Activated T-cell treated with anti-CD3 and anti-CD28 coated beads, Interleukin-2, amount 50 U/mL, for 48 hours (primary cell): ENCODE measurements at places on chromosomes 1 and 21.

- DNase-seq = peak; percentile 82
Observed at GRCh38 chr1:211935448-211935970, 99.8 kb downstream of the INTS7 start.

DNA sequence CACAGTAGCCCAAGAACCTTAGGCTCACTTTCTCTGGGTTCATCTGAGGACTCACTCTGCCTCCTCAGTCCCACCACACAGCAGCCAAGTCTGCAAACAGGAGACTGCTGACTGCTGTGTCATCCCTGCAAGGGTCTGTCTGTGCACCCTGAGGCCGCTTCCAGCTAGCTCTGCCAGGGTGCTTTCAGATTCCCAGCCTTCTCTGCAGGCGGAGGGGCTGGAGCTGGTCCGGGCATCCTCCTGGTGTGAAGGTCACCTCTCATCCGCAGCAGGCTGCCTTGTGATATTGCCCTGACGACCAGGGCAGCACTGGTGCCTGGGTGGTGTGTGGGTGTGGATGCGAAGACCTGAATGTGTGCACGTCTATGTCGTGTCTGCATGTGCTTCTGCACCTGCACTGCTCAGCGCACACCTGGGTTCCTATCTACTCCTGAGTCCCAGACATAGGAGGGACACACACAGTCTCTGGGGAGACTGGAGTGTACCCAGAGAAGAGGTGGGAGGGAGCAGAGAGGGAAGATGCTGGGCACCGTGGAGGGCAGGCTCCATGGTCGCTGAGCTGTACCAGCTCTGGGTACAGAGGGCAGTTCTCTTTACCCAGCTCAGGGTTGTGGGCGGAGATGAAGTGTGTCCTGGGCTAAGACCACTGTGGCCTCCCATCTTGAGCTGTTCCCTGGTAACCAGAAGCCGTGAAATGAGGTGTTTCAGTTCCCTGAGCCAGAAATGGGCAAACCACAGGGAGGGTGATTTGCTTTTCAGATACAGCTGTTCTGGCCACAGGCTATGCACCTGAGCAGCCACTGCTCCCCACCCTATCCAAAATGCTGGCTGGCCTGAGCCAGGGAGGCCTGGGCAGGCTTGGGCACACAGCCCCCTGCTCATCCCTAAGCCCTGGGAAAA is 160.9 kb upstream of the CSF3R start:
- no peak for DNase-seq

- no peak for DNase-seq
Observed at GRCh38 chr1:205971082-205971481, 27.8 kb upstream of the SLC26A9 start.

GRCh38 chr1:215484171-215484939 is 82.7 kb upstream of the KCTD3 start:
- DNase-seq = no peak

GRCh38 chr1:55702064-55702463 is 486.9 kb upstream of the USP24 start:
- no peak for DNase-seq

- no peak for DNase-seq
Observed at GRCh38 chr1:25140073-25140797, 92.1 kb downstream of the SYF2 start.

GRCh38 chr1:179178950-179179349 is 50.5 kb downstream of the ABL2 start:
- DNase-seq = no peak

DNA sequence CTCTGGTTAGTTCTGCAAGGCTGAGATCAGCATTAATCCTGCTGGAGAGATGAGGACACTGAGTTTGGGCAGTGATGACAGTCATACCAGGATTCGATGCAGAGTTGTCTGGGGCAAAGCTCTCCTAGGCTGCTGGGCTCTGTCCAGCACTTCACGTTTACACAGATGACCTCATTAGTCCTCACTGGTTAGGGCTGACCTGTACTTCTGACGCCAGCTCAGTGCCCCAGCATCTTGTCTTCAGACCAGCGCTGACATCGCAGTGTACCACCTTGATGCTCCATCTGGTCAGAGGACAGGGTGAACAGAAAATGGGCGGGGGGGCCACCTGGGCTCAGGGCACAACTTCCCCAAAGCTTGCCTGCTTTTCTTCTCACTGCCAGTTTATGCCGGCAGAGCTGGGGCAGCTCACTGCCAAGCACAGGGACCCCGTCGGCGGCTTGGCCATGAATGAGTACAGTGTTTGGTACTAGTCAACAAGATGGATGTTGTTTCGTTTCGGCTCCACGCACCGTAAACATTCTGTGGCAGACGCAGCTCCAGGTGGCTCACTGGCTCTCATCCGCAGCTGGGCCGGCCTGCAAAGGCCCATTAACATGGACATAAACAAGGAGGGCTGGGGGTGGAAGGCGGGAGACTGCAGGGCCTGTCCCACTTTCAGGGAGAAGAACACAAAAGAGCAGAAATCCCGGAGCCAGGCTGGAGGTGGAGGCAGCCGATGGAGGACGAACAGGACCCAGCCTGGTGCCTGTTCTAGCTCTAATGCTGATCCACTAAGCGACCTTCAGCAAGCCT is 118.7 kb downstream of the GLIS1 start:
- no peak for DNase-seq

GRCh38 chr1:211908453-211908852 is 77.9 kb upstream of the LPGAT1 start:
- DNase-seq = no peak

DNA sequence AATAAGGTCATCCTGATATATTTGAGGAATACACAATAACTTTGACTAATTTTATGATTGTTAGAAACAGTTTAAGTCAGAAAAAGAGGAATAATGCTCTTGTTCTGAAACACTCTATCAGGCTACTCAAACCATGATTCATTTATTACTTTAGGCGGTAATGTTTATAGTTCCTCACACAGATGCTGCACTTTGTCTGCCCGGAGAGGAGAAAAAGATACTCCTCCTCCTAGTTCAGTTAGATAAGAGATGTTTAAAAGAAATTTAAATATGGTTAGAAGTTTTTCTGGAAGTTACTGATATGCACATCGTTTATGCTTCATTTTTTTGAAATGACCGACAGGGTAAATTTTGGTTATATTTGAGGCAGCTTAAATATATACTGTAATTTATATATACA is 103.0 kb downstream of the ZMYM4 start:
- no peak for DNase-seq

DNA sequence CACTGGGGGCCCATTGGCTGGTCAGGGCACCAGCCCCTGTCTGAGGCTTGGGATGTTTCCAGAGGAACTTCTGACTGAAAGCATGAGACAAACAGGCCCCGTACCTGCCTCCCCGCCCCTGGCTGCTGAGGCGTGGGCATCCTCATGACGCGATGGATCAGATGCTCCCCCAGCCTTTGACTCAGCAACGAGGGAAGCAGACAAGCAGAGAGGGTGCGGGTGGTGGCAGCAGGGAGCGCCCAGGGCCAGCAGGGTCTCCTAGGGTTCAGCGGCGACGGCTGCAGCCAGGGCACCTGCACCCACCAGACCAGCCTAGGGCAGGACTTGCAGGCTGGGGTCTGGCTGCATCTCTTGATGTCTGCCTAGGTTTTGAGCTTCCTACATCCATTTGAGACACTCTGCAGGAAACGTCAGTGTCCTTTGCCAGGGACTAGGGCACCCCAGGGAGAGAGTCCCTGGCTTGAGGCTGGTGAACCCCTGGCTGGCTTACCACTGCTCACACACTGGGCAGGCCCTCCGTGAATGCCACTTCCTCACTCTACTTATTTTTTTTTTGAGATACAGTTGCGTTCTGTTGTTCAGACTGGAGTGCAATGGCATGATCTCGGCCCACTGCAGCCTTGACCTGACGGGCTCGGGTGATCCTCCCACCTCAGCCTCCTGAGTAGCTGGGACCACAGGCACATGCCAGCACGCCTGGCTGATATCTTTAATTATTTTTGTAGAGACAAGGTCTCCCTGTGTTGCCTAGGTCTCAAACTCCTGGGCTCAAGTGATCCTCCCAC is 63.3 kb downstream of the DHRS3 start:
- DNase-seq = no peak

GRCh38 chr21:29168891-29169315 is 38.5 kb downstream of the MAP3K7CL start:
- no peak for DNase-seq

DNA sequence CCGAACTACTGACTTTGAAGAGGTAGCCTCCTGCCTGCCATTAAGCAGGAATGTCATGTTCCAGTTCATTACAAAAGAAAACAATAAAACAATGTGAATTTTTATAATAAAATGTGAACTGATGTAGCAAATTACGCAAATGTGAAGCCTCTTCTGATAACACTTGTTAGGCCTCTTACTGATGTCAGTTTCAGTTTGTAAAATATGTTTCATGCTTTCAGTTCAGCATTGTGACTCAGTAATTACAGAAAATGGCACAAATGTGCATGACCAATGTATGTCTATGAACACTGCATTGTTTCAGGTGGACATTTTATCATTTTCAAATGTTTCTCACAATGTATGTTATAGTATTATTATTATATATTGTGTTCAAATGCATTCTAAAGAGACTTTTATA is 159.8 kb upstream of the SGIP1 start:
- no peak for DNase-seq

GRCh38 chr1:19664453-19665185 is at the start of gene HTR6:
Gene HTR6 (plus strand): TSS chr1:19664875. CDS start chr1:19665754, 879 bp downstream.
- peak; percentile 38 for DNase-seq

DNA sequence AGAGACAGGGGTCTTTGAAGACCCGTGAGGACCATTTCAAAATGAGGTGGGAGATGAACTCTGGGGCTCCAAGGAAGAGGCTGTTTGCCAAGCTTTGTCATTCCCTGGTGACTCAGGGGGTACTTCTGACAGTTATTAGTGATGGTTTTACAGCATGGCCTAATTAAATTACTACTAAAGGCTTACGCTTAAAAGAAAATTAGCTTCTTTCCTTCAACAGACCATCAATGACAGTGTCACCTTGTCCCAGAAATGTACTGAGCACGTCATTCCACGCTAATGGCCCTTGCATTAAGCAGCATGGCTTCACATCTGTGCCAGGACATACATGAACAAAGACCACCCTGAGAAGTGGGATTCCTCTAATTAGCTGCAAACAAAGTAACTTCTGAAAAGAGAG is 5.1 kb upstream of the UTS2 start:
- no peak for DNase-seq

GRCh38 chr21:43333298-43334062 is 93.5 kb downstream of the SIK1 start:
- no peak for DNase-seq

DNA sequence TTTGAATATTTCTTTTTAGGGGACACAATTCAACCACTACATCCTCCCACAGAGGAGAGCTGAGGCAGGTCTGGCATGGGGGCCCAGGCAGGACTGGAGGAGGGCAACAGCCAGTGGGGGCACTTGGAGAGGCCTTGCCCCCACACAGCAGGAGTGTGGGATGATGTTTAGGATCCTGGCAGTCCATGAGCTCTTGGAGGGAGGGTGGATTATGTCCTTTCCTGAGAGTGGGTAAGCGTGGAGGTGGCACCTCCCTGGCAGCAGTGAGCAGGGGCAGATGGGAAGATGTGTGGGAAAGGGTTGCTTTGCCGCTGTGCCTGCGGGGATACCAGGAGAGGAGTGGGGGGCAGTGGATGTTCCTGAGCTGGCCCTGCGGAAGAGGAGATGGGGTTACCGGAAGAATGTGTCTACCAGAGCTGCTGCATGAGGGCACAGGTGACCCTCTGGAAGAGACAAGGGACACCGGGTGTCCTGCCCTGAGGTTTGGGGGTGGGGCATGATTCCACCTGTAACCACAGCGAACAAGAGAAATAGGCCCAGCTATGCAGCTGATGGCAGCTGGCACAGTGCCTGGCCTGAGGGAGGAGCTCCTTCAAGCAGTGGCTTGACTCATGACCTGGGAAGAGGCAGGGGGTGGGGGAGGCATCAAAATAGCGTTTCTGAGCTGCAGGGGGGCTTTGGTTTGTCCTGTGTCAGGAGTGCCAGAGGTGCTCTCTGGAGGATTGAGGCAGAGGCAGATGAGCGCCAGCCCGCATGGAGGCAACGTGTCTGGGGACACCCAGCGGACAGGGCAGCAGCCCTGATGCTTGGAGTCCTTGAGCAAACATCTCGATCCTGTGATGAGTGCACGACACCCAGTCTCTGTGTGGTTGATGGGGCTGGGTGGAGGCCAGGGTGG is 123.9 kb upstream of the TMPRSS2 start:
- no peak for DNase-seq

DNA sequence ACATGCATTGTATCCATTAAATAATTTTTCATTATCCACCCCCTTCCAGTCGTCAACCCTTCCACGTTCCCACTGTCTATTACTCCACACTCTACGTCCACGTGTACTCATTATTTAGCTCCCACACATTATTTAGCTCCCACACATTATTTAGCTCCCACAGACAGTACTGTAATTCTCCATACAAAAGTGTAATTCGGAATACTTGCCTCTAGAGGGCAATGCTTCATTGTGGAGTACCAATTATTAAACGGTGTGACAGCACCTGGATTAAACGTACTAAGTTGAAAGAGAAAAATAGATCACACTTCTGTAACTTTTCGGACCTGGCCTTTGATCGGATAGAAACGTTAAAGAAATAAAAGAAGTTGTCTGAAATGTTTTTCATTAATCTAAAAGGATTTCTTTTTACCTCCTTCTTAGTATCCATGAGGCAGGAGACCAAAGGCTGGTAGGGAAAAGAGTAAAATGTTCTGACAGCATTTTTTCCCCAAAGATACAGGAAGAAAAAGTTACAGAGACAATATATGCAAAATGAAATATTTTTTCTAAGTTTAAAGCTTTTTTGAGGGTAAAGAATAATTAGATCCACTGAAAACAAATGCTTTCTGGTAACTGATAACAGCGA is 99.2 kb downstream of the LHX8 start:
- no peak for DNase-seq

DNA sequence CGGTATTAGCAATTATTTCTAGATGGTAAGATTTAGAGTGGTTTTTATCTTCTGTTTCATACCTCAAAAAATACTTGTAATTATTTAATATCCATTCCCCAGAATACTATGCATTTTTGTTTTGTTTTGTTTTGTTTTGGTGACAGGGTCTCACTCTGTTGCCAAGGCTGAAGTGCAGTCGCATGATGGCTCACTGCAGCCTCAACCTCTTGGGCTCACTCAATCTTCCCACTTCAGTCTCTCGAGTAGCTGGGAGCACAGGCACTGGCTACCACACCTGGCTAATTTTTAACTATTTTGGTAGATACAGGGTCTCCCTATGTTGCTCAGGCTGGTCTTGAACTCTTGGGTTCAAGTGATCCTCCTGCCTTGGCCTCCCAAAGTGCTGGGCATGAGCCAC is 252.7 kb downstream of the AKT3 start:
- DNase-seq = no peak

- no peak for DNase-seq
Observed at GRCh38 chr21:27129694-27130093, 162.8 kb upstream of the ADAMTS5 start.

- no peak for DNase-seq
Observed at GRCh38 chr1:239302696-239303095, 83.7 kb upstream of the CHRM3 start.

GRCh38 chr21:16330082-16330907 is 600.5 kb downstream of the USP25 start:
- DNase-seq = no peak

GRCh38 chr1:84721152-84721551 is 30.9 kb upstream of the SSX2IP start:
- no peak for DNase-seq

GRCh38 chr1:69710484-69711189 is 142.9 kb downstream of the LRRC7 start:
- no peak for DNase-seq

- no peak for DNase-seq
Observed at GRCh38 chr1:5814046-5814619, 178.1 kb downstream of the NPHP4 start.

GRCh38 chr1:45876000-45876617 is 72.7 kb downstream of the MAST2 start:
- DNase-seq = no peak
